ENCODE measurements at places on chromosomes 5 and 9.

GRCh38 chr5:153827397-153827796 is 211.3 kb downstream of the FAM114A2 start:
- DNase-seq, result no peak

DNA sequence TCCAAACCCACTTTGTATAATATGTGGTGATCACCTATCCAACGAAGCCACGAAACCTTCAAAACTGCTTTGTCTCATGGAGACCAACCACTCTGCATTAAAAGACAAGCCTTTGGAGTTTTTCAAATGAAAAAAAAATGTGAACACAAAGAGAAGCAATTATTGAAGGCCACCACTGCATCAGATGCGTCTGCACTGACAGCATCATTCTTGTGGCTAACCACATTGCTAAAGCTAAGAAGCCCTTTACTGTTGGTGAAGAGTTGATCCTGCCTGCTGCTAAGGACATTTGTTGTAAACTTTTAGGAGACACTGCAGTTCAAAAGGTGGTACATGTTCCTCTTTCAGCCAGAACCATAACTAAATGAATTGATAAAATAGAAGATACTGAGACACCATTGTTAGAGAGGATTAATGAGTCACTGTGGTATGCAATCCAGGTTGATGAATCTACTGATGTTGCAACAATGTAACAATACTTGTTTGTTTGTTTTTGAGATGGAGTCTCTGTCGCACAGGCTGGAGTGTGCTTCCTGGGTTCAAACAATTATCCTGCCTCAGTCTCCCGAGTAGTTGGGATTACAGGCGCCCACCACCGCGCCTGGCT is 45.4 kb downstream of the TAF11L14 start:
- peak; percentile 24 for DNase-seq

DNA sequence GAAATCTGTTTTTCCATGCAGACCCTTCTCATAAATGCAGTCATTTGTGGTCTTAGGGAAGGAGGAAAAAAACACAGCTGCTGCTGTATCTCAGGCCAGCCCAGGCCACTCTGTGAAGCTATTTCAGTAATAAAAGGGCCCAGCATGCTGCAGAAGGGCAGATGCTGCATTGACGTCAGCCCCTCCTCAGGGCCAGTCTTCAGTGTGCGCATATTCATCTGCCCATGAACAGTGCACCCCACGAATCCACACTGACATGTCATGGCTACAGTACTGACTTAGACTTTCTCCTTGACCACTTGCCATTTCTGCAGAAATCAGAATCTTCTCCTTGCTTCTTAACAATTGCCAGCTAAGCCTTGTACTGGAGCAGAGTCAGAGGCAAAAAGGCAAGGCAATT is 304.7 kb downstream of the GABRG2 start:
- DNase-seq, result no peak

DNA sequence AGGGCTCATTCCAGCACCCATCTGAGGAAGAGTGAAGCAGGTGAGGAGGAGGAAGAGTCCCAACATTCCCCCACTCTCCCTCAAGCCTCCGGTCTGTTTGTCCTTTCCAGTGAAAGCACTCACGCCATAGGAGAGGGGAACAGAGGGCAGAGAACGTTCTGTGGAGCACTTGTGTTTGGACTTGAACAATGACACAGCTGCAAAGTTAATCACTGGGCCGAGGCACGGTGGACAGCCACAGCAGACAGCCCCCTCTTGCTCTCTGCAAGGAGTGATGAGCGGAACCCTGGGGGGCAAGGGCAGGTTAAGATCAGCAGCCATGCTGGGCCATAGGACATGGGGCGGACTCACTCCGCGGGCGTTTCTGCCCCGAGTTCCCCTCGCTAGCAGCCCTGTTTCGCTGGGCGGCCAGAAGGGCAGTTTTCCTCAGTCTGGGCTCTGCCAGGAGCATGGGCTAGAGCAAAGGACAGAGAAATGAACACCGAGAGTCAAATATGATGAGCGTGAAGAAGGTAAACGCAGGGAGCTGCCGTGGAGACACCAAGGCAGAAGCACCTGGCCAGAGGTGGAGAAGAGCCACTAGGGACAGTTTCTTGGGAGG is 185.7 kb downstream of the GAPVD1 start:
- DNase-seq, result no peak

GRCh38 chr5:19605846-19606407 is 382.1 kb downstream of the CDH18 start:
- no peak for DNase-seq

- no peak for DNase-seq
These were observed 64.3 kb upstream of the GARNL3 start for GRCh38 chr9:127200106-127200862.

DNA sequence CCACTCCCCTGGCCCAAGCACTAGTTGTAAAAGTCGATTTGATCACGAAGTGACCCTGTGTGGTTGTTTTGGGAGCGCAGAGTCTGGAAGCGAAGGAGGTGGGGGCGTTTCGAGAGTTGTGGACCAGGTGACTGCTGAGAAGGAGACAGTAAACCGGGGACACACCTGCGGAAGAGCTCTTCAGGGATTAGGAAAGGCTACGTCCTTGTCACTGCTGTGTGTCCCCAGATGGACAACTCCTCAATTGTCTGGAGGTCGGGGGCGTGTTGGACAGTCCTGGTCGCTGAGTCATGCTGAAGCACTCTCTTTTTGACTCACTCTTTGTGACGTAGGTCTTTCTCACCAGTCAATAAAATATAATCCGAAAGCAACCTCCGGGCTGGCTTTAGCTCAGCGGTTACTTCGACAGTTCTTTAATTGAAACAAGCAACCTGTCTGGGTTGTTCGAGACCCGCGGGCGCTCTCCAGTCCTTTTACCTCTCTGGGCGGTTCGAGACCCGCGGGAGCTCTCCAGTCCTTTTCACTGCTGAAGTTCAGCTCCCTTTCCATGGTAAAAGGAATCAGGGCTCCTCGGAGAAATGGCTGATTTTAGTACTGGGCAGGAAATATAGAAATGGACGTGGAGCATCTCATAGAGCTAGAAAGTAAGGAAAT is 10.8 kb downstream of the ZMAT2 start:
- peak; percentile 98 for DNase-seq

DNA sequence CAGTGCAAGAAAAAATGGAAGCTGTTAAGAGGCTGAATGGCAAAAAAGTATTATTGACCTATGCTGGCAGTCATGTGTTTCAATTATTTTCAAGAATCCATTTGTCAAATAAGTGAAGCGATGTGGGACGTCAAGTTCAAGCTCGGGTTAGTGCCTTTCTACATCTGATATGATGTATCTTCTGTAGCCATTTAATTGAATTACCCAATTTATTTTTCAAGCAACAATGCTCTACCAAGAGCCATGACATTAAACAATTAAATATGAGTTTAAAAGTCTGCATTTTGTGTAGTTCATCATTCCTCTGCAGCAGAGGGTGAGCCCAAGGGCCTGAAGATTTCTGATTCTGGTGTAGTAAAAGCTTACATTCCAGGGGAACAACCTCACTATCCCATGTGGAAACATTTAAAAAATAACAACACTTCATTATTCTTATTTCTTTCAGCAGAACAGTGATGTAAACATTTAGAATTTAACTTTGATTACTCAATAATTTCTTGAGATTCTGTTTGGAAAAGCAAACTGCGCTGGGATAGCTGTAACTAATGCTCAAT is 619.7 kb upstream of the ARRDC3 start:
- DNase-seq, result no peak

DNA sequence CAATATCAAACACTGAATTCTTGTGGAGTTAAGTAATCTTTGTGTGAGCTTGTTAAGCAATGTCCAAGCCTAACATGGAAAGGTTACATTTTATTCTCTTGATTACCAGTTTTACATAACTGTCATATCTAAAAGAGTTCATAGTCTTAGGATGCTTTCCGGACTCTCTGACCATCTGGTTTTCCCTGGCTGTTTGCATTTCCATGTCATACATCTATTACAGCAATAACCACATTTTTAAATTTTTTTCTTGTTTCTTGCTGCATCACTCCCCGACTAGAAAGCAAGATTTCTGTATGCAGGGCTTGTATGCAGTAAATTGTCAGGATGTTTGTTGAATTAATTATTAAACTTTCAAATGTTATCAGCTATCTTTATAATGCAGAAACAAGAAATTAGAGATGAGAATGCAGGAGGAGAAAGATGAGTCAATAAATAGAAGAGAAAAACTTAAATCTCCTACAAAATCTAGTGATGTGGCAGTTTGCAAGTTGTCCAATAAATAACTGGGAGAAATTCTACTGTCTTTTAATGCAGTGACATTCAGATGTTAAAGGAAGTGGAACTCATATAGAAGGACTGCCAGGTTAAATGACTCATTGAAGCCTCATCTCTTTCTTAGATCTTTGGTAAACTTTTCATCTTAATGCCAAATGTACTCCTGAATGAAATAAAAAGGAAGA is 179.6 kb upstream of the SGCD start:
- DNase-seq, result no peak

- no peak for DNase-seq
These were observed 1.0 kb upstream of the CACFD1 start for GRCh38 chr9:133458643-133459312.

DNA sequence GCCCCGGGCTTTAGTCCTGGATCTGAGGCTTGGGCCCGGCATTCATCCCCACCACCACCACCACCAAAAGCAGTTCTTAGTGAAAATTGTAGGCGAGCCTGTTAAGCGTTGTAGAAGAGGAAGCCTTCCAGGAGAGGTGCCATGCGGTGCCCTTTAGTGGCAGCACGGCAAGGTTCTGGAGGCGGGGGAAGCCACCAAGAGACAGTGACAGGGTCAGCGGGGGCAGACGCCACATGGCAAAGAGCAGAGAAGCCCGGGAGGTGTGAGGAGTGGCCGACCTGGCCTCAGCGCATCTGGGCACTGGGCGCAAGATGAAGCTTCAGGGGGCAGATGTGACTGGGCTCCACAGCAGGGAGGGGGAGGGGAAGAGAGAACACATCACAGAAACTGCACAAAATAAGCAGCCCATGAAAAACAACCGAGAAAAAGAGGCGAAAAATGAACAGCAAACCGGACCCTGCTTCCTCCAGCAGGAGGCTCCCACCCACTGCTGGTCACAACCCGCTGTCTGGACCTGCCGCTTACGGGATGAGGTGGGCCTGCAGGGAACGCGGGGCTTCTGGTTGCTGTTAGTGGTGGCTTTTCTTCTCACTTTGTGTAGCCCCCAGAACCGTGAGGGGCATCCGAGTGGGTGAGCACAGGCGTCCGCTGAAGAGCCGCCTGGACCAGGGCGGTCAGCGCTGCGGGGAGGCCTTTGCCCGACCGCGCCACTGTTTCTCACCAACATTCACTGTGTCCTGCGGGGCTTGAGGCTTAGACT is 4.3 kb downstream of the LRRC14B start:
- DNase-seq, result no peak

GRCh38 chr5:67361932-67362729 is 165.5 kb upstream of the CD180 start:
- DNase-seq, result peak; percentile 60

DNA sequence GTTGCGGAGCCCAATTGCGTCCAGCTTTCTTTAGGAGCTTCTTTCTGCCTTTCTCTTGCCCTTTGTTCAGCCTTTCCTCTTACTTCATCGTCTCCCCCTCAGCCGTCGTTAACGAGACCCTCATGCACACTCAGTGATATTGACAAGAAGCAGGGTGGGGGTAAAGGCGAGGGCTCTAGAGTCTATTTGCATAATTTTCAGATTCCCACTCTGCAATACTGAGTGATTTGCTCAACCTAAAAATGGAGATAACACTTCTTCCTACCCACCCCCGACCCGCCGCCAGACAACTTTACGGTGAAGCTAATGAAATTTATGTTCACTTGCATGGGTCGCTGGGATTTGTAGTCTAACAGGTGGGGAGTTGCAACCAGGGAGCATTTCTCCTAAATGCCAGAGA is 1.3 kb upstream of the TBC1D2 start:
- DNase-seq, result no peak

- DNase-seq, result peak; percentile 83
These were observed 294.7 kb downstream of the NSG2 start for GRCh38 chr5:174340226-174340625.

- DNase-seq, result no peak
These were observed 14.3 kb downstream of the DIPK1B start for GRCh38 chr9:136726631-136727191.

DNA sequence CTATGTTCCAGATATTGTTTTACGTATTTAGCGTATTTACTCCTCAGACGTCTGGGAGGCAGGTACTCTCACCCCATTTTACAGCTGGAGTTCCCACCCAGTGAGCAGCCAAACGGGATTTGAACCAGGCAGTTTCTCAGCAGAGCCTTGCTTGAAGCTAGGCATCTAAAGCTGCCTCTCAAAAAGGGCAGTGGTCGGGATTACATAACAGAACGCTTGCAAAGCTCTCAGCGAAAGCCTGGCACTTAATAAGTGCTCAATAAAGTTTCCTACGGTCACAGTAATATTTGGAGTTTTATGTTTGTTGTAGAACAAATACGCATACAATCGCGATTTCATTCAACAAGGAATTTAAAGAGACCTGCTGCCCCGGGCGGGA is 286 bp upstream of the BSPRY start:
- no peak for DNase-seq

GRCh38 chr5:168123631-168124528 is 167.6 kb upstream of the WWC1 start:
- DNase-seq, result peak; percentile 22

GRCh38 chr5:41507501-41507900 is 2.9 kb downstream of the PLCXD3 start:
- DNase-seq, result no peak

GRCh38 chr5:127602481-127602880 is 46.4 kb upstream of the CTXN3 start:
- DNase-seq, result no peak

- peak; percentile 59 for DNase-seq
These were observed 158.6 kb upstream of the ARRDC3 start for GRCh38 chr5:91541696-91542095.

DNA sequence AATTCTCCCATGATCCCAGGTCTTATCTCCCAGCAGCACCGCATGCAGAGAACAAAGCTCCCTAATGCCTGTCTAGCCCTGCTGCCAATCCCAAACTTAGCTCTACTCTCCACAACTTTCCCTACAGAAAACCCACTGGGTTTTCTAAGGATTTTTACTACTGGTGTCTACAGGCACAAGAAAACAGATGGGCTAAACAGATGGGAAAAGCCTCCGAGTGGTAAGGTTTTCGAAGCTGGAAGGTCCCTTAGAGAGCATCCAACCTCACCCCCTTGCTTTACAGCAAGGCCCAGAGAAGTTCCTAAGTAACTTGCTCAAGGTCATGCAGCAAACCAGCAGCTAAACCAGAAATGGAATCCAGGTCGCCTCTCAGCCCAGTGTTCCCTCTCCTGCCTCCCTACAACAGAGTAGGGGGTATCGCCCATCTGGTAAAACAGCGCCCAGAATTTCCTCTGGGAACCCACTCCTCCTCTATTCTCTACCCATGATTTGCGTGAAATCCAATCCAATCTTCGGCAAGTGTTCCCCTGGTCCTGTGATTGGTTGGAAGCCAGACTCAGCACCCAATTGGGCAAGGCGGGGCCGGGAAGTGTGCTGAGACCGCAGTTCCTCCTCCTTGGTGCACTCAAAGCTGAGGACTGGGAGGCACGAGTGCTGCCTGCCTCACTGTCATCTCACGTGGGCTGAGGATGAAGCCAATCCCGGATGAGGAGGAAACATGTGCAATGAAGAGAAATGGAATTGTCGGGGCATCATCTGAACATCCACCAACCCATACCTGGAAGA is 20.8 kb downstream of the CPLX2 start:
- no peak for DNase-seq
